Cortex of kidney (tissue), 1 donor: ENCODE measurements at places on chromosomes 13 and 19.

- no peak for DNase-seq
Observed at GRCh38 chr13:91493442-91493841, 95.0 kb downstream of the GPC5 start.

- DNase-seq, result no peak
Observed at GRCh38 chr13:61908906-61909615, 493.4 kb upstream of the PCDH20 start.

- no peak for DNase-seq
Observed at GRCh38 chr13:39773833-39774232, 118.4 kb downstream of the COG6 start.

GRCh38 chr13:49498206-49498605 lies 2.5 kb downstream of the PHF11 start:
- DNase-seq, result no peak

DNA sequence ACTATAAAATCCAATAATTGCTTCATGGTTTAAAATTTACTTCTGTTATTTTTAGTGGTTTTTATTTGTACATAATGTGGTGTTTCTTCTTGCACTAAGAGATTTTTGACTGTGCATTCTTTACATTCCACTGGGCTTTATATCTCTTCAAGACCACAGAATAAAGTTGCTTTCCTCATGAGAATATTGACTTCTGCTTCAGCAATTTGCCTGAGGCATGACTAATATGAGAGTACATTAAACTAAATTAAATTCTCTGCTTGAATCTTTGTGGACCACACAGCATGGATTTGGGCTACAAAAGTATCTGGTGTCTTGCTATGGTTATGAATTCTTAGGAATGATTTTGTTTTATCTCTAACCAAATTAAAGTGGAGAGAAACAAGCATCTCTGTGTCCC lies 1463.4 kb upstream of the PCDH20 start:
- DNase-seq, result no peak

DNA sequence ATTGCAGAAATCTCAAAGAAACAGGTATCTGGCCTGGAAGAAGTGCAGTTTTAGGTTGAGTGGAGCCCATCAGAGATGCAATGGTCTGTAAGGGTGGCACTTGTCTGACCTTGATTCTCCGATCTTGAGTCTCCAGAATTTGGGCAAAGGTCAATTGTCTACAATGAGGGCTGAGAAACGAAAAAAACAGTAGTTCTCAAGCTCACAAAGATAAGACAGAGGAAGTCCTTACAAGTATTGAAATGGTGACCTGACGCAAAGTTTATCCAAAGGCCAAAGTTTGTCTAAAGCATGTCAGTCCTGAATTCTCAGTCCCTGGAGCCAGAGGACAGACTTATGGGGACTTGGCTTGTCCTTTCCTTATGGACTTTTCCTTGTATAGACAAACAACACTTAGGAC lies 40.3 kb downstream of the CYSLTR2 start:
- no peak for DNase-seq

DNA sequence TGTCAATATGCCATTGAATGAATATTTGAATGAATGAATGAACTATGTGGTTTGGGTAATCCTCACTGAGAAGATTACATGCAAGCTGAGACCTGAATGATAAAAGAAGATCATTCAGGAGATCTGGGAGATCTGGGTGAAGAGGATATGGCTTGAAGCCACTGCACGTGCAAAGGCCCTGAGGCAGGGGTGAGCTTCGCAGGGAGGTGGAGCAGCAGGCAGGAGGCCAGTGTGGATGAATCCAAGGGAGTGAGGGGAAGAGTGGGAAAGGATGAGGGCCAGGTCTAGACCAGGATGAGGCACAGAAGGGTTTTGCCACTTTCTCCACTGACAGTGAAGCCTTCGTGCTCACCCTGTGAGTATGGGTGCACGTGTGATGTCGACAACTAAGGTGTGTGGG lies 49.9 kb downstream of the ERICH4 start:
- DNase-seq, result no peak

DNA sequence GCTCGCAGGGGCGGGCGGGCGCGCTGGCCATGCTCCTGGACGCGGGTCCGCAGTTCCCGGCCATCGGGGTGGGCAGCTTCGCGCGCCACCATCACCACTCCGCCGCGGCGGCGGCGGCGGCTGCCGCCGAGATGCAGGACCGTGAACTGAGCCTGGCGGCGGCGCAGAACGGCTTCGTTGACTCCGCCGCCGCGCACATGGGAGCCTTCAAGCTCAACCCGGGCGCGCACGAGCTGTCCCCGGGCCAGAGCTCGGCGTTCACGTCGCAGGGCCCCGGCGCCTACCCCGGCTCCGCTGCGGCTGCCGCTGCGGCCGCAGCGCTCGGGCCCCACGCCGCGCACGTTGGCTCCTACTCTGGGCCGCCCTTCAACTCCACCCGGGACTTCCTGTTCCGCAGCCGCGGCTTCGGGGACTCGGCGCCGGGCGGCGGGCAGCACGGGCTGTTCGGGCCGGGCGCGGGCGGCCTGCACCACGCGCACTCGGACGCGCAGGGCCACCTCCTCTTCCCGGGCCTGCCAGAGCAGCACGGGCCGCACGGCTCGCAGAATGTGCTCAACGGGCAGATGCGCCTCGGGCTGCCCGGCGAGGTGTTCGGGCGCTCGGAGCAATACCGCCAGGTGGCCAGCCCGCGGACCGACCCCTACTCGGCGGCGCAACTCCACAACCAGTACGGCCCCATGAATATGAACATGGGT lies 599 bp downstream of the ZIC2 start:
- no peak for DNase-seq

GRCh38 chr13:46615888-46616531 lies 63.0 kb downstream of the LRCH1 start:
- no peak for DNase-seq

GRCh38 chr13:45238945-45239795 lies 38.3 kb upstream of the KCTD4 start:
- no peak for DNase-seq
